ENCODE measurements at places on chromosomes 7 and 10. TPM values are rescaled to one million over a fixed set of nuclear protein-coding genes. Genes with fewer than 3 reads are reported as not detected.

DNA sequence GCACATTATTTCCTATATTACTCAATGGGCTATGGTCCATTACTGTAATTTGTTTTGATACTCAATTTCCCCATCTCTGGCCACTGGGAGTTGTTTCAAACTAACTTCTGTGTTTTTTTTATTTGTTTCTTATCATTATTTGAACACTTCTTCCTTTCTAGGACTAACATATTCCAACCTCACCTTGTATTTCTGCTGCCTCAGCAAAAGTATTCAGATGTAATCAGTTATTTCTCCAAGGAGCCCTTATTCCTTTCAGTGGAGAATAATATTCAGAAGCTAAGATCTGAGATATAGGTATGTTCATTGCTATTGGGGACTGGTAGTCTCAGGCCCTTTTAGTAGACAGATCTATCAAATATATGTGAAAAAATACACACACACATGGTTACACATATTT lies 36.9 kb downstream of the TMEM168 start:
- DNase-seq, result no peak

DNA sequence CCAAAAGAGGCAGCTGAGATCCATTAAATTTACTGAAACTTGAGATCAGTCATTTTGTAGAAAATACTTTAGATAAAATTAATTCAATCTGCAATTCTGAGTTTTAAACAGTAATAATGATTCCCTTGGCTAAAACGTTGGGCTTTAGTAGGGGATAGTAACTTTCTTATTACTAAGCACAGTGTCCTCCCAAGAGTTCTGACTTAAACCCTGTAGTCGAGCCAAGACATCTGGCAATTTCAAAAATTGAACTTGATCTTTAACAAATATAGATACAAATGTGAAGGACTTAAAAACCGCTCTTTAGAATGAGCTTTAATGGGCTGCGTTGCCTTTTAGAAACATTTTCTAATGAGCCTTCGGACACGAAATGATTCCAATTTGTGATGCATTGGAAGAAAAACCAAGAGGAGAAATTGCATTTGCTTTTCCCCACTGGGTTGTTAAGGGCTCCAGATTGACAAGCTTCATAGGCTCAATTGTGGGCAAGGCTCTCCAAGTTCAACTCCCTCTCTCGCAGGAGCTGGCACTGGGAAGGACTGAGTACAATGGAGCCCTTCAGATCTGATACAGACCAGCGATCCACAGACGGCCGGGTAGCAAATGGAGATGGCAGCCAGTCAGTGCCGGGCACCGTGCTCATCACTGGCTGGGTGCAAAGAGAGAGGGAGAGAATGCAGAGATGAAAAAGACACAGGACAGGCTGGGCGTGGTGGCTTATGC lies 921.3 kb upstream of the AUTS2 start:
- no peak for DNase-seq

- no peak for DNase-seq
Observed at GRCh38 chr7:134245253-134245652, 71.5 kb downstream of the SLC35B4 start.

GRCh38 chr10:108862676-108863350 lies 1060.5 kb downstream of the XPNPEP1 start:
- no peak for DNase-seq

- no peak for DNase-seq
Observed at GRCh38 chr10:73083221-73083620, 13.4 kb downstream of the P4HA1 start.

GRCh38 chr10:18666810-18667209 lies 7.6 kb downstream of the ARL5B start:
- DNase-seq, result no peak

GRCh38 chr7:133376514-133376913 lies 123.6 kb downstream of the EXOC4 start:
- DNase-seq, result no peak

GRCh38 chr7:155653803-155654202 lies 9.3 kb downstream of the RBM33 start:
- no peak for DNase-seq

DNA sequence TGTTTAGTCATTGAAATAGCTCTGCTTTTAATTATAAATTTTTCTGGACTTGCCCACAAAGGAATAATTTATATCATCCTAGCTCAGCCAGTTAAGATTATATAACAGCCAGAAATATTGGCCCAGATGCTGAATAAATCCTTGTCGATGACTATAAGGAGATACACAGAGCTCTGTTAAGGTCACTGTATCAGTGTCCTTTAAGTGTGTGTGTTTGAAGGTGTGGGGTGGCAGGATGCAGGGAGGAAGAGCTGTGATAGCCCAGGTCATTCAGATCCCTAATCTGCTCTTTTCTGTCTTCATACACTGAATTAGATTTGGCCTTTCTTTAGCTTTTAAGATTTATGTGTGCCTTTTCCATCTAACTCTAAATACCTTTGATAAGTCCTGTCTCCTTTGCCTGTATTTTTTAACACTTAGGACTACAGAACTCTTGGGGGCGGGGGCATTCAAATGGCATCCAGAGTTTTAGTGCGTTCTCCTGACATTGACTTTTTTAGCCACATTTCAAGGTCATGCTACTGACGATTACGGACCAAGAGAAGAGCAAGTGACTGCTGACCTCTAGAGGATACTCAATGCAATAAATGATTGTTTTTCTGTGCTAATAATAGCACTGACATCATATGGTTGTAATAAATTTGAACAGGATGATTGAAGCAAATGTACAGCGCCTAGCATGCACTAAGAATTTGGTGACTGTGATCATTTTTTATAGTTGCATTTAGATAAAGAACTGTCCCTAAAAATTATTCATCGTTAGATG lies 172.3 kb downstream of the CACNB2 start:
- no peak for DNase-seq

DNA sequence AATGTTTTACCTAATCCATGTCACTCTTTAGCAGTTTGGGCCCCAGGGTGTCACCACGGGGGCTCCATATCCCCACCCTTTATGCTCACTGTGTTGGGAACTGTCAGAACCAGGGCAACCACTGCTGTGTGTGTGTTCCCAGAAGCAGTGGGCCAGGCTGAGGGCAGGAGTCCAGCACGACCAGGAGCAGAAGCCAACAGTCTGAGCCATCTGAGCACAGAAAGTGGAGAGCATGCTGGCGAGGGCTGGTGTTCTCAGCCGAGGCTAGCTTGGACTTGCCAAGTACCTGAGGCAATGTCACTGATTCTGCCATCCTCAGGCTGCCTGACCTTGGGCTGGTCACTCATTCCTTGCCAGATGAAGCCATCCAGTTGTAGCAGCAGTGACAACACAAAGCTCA lies 285.0 kb downstream of the BMPER start:
- DNase-seq, result no peak

DNA sequence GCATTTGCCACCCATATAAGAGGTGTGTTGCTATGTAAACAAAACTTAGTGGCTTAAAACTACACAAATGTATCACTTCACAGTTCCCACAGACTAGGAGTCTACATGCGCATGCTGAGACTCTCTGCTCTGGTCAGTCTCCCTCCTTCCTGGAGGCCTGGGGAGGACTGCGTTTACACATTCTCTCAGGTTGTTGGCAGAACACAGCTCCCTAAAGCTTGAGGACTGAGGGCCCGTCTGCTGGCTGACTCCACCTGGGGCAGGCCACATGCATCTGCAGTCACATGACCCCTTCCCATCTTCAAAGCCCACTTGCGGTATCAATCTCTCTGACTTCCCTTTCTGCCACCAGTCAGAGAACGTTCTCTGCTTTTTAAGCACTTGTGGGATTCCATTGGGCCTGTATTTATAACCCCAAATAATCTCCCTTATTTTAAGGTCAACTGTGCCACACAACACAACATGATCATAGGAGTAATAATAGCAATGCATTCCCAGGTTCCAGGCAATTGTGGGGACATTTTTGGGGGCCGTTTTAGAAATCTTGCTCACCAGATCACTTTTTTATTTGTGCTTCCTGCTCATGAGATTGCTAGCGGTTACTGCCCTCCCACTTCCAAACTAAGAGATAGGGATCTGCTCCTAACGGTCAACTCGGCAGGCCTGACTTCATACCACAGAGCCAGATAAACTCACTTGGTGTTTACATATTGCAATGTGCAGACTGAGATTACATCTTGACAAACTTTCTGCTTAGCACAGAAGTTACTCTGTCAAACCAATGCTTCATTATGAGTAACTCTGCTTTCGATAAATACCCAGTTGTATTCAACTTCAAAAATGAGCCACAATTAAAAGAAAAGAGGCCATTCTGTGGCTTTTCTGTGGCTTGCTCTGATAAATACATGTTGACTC lies 96.3 kb downstream of the ALOX5 start:
- DNase-seq, result peak; percentile 73

DNA sequence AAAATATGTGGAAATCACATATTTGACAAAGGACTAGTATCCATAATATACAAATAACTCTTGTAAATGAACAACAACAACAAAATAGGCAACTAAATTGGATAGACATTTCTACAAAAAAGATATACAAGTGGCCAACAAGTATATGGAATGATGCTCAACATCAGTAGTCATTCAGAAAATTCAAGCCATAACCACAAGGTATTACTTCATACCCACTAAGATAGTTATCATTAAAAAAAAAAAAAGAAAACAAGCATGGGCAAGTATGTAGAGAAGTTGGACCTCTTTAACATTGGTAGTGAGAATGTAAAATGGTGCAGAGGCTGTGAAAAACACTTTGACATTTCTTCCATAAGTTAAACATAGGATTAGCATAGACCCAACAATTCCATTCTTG lies 80.8 kb downstream of the CYP26A1 start:
- DNase-seq, result no peak

GRCh38 chr10:119466655-119467054 lies 75.9 kb downstream of the RGS10 start:
- DNase-seq, result no peak

GRCh38 chr10:51129946-51130544 lies 55.8 kb downstream of the PRKG1 start:
- no peak for DNase-seq

GRCh38 chr10:47261121-47261520 lies 38.9 kb upstream of the GDF10 start:
- peak; percentile 55 for DNase-seq

- no peak for DNase-seq
Observed at GRCh38 chr10:23975431-23975830, 233.5 kb upstream of the KIAA1217 start.

- no peak for DNase-seq
Observed at GRCh38 chr10:97905276-97905675, 55.6 kb downstream of the GOLGA7B start.

- no peak for DNase-seq
Observed at GRCh38 chr7:152476551-152476950, 40.7 kb upstream of the KMT2C start.

- no peak for DNase-seq
Observed at GRCh38 chr7:142383841-142384492, 126.1 kb upstream of the PRSS58 start.

GRCh38 chr10:52105301-52105700 lies 208.8 kb upstream of the DKK1 start:
- no peak for DNase-seq

- no peak for DNase-seq
Observed at GRCh38 chr7:76304888-76305375, 2.5 kb downstream of the HSPB1 start.

- DNase-seq, result no peak
Observed at GRCh38 chr10:106897719-106898118, 266.8 kb downstream of the SORCS1 start.

DNA sequence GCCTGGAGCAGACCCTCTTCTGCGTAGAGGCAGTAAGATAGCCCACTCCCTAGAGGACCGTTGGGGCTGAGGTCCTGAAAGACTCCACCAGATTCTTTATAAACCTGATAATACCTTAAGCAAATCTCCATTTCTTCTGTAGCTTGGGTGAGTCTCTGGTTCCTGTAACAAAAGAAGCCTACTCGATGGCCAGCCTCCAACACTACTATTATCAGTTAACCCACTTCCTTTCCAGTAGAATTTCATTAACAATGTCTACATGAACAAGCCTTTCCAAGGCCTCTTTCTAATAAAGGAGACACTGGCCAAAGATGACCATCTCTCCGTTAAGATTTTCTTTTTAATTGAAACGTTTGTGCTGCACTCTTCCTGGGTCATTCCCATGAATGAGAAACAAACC lies 201.7 kb upstream of the KCTD7 start:
- no peak for DNase-seq

- DNase-seq, result no peak
Observed at GRCh38 chr7:21722371-21722770, 179.5 kb downstream of the DNAH11 start.

DNA sequence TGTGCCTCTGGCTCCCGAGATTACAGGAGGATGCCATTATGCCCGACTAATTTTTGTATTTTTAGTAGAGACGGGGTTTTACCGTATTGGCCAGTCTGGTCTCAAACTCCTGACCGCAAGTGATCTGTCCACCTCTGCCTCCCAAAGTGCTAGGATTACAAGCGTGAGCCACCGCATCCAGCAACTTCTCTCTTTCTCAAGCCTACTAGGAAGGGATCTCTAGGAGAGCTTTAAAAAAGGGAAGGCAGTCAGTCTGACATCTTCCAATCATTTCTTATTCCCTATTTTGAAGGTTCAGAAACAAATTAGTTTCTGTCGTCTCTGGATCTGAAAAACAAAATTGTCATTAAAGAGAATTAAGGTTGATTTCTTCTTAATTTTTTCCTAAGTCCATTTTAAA lies 2.5 kb upstream of the TMEM26 start:
- no peak for DNase-seq

DNA sequence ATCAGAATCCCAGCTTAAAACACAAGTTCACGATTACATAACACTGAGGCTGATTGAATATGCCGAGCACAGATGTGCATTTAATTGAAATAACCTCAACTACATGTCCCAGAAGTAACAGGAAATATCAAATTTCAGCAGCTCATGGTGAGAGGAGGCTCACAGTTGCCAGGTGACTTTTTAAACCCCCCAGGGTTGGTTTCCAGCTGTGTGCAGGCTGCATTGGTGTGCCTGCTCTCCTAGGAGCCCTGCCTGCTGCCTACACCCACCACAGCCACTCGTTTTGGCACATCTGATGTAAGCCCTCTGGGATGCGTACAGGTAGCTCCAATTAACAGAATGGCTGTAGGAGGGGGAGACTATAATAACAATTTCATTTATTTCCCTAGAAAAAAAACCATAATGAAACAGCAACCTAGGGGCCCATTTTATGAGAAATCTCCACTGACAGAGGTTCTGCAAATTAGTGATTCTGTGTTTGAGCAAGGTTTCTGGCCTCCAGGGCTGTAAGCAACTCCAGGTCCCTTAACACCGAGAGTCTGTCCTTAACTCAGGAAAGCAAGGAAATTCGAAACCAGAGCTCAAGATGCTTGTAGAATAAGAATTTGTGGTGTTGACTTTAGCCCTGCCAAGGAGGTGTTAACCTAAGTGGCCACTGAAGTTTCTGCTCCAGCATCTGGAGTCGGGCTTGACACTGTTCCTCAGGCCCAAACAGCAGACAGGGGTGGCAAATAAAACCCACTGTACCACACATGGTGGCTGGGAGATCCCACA lies 161.9 kb downstream of the BMPER start:
- no peak for DNase-seq

OGDHL gene
- total RNA-seq, result not detected

TMEM213 gene
- not detected for total RNA-seq

PRXL2A gene
- 5.7 TPM for total RNA-seq

UTF1 gene
- total RNA-seq, result not detected

DPYSL4 gene
- total RNA-seq, result 1.6 TPM

HMX2 gene
- total RNA-seq, result not detected

TMEM243 gene
- 46.2 TPM for total RNA-seq

TAS2R4 gene
- 1.3 TPM for total RNA-seq

GSDME gene
- total RNA-seq, result 2.1 TPM

TAF6 gene
- total RNA-seq, result 60.1 TPM

ABCB1 gene
- total RNA-seq, result 2.8 TPM
